GM12891 (cell line): ENCODE measurements at places on chromosomes 1 and 21.

DNA sequence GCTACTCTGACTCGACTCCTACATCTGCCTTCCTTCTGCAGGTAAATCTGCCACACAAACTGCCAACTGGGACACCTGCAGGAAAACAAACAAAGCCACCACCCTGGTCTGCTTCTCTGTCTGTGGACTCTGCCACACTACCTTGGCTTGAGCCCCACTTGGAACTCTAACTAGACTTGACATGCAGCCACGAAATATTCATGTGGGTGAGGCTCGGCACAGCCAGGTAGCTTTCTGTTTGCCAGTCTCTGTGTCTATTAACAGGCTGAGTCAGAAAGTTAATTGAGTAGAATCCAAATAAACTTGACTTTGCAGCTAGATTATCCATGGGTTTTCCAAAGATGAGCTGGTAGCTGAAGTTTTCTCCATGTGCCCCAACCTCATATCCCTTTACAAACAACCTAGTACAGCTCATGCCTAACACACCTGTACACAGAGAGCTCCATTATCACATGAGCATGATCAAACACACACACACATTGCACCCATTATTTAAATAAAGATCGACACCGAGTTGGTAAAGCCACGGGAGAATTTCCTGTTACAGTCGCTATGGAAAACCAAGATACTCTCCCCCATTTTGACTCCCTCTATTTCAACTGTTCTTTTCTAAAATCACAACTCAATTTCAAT, 808 bp downstream of the C1orf116 start:
- DNase-seq = no peak

- DNase-seq = no peak
These were observed 66.9 kb downstream of the EPHB2 start for GRCh38 chr1:22777388-22778057.

DNA sequence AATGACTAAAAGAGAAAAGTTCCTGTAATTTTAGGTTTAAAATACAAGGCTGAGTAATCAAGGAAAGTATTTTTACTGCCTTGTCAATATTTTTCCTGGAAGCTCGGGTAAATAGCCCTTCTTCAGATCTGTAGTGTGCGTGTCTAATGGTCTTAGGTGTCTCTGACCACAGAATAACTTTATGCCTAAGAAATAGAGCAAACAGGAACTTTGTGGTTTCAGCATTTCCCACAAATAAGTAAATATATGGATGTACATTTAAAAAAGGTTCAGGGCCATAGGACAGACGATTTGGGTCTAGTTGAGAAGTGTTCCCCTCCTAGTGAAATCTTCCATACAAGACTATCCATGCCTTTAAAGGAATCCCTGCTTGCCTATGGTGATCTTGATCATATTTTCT, 107.0 kb downstream of the ZC3H11B start:
- DNase-seq = no peak

GRCh38 chr21:39863111-39863510, 4.1 kb upstream of the PCP4 start:
- no peak for DNase-seq

- no peak for DNase-seq
These were observed 1.6 kb downstream of the PPP1R15B start for GRCh38 chr1:204409836-204410687.

- DNase-seq = no peak
These were observed 289.4 kb downstream of the ADGRL2 start for GRCh38 chr1:82090104-82090503.

- DNase-seq = no peak
These were observed 40.1 kb downstream of the SERTAD4 start for GRCh38 chr1:210272666-210273065.

GRCh38 chr1:186738926-186739325, 58.7 kb upstream of the PTGS2 start:
- no peak for DNase-seq

DNA sequence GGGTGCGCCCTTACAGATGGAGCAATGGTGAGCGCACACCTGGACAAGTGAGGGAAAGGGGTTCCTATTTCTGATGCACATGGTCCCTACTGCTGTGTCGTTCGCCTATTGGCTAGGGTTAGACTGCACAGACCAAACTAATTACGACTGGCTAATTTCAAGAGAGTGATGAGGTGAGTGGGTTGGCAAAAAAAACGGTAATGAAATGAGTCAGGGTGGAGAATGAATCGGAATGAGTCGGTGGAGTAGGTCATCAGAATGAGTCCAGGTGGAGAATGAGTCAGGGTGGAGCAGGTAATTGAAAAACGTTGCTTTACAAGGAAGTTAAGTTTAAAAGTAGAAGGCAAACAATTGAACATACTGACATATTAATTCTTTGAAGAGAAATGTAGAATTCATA, 79.8 kb downstream of the WDR4 start:
- DNase-seq = no peak
